Left renal cortex interstitium (tissue), 4 donors: ENCODE measurements at places on chromosomes 3 and 15. TPM values are rescaled to one million over a fixed set of nuclear protein-coding genes. Genes with fewer than 3 reads are reported as not detected.

EXD1 gene
- 0.07 TPM for polyA plus RNA-seq

DNA sequence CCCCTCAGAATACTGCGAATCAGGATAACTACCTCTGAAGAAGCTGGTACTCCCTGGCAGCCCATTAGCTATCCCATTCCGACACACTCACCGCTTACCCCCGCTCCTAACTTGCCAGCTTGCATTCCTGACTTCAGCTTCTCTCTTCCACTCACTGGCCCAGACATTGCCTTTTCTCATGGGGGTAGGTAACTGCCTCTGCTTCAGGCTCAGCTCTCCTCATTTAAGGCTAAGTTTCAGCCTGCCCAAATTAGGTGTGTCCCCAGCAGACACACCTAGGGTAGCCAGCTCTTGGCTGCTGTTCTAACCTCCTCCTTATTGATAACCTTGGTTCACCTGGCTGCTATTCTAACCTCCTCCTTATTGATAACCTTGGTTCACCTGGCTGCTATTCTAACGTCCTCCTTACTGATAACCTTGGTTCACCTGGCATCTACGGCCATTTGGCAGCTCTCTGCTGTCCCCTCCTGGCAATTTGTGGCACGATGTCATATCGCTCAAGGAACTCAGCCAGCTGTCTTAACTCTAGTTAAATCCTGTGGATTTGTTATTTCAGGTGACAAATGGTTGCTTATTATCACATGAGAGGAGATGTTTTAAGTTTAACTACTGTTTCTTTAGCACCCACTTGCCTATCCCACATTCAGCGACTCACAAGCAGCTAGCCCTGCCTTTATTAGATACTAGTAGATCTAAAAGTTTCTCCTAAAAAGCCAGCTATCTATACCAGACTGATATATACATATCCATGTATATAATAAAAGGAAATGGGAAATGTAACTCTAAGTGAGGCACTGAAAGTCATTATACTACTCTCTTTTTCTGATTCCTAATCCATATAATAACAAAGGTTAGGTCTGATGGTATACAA, 106.5 kb upstream of the ACP3 start:
- DNase-seq: no peak

DNA sequence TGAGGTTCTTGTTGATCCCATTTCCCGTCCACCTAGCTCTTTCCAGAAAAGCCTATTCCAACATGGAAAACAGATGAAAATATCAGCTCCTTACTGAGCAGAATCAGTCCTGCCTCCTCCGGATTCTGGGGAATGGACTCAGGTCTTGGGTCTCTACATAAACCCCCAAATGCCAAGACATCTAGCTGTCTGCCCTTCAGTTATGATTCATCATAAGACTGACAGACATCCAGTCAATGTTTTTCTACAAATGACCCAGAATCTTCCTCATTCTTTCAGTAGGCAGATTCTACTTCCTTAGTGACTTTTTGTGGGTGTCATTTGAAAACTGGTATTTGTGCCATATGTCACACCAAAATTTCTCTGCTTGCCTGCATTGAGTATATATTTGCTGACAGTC, 103.0 kb upstream of the TGFBR2 start:
- no peak for DNase-seq

CYP8B1 gene
- 0.82 TPM for polyA plus RNA-seq

SYNM gene
- polyA plus RNA-seq: 2.0 TPM

GP5 gene
- polyA plus RNA-seq: 0.56 TPM

PFN2 gene
- 380 TPM for polyA plus RNA-seq

GRCh38 chr3:128997486-128998133, 3.5 kb upstream of the EFCC1 start:
- no peak for DNase-seq

- DNase-seq: no peak
Observed at GRCh38 chr3:126259411-126260391, 79.3 kb upstream of the ALDH1L1 start.

CD80 gene
- polyA plus RNA-seq: 0.17 TPM

FETUB gene
- 0.33 TPM for polyA plus RNA-seq

SLC28A2 gene
- 0.31 TPM for polyA plus RNA-seq

- DNase-seq: no peak
Observed at GRCh38 chr3:49519916-49520385, 34.3 kb upstream of the BSN start.

MESD gene
- polyA plus RNA-seq: 42.1 TPM

MYRIP gene
- polyA plus RNA-seq: 1.9 TPM

EPHB3 gene
- polyA plus RNA-seq: 30.5 TPM

DNA sequence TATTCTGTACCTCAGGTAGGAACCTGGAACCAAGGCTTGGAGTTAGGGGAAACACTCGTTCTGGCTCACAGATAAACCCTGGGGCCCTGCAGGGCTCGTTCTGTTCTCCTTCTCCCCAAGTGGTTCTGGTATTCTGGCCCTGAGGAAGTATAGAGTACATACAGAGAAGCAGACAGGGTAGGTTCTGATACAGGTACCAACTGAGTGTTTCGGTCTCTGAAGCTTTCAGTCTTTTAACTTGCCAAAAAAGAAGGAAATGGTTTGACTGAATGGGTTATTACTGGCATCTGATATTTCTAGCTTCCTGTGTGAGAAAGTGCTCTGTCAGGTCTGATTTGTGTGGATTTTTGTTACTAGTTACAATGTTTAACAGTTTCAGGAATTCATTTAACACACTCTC, 67.3 kb downstream of the UBE2E2 start:
- DNase-seq: no peak

FBLN2 gene
- polyA plus RNA-seq: 24.3 TPM

DUOXA2 gene
- 0.08 TPM for polyA plus RNA-seq

DNA sequence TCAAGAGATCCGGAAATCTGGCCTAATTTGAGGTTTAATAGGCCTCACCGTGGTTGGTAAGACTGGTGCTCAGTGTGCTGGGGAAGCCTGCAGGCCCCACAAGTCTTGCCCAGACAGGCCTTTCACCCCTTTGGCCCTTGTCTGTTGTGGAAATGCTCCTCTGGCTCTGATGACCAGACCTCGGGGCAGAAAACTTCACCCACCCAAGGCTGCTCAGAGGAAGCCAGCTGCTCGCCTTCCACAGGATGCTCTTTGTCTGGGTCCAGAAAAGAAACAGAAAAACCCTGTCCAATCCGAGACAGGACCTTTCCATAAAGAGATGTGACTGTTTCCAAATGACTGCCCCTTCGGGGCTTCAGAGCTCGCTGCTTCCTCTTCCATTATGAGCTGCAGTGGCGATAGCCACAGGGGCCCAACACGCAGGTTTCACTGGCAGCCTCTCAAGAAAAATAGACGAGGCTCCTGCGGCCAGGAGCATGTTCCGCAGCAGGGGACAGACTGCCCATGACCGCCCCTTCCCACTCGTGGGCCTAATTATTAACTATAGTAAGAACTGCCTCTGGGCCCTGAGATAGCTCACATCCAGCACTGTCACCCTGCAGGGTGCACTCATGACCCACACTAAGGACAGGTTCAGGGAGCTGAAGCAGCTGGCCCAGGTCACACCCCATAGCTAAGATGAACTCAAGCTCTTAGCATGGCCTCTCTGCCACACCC, 6.8 kb upstream of the SNX22 start:
- DNase-seq: no peak

DNA sequence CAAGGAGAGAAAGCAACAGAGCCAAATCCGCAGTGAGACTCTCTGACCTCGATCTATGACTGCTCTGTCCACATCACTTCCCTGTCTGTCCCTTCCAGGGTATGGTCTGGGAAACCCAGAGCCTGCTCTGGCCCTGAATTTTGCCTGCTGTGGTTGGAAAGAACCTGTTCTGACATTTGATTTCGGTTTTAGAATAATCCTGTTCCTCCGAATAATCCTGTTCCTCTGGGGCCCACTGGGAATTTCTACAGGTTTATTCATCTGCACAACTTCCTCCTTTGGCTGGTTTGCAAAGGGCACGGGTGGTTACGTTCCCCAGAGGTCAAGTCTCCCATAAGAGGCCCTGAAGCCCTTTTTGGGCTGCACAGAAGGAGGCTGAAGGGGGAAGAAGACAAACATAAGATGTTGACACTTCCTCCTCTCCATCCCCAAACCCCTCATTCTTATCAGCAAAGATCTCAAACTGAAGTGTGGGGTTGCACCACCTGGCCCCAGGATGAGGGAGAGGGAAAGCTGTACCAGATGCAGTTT, 10.6 kb downstream of the LAMP3 start:
- DNase-seq: no peak

DNA sequence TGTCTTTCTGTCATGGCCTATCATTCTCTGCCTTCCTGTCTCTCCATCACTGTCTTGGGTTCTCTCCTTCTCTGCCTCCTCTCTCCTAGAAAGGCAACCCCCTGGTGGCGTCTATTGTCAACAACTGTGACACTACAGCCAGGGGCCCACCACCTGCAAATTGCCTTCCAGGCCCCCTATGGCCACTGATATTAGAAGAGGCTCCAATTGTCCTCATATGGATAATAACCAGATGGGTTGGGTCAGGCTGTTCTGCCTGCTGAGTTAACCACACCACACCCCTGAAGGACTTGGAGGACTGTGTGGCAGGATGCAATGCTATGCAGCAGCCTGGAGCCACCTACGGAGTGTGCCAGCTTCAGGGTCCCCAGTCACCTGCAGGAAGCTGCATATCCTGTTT, 665.0 kb downstream of the NTRK3 start:
- DNase-seq: no peak

GRCh38 chr3:134035836-134036235, 6.1 kb upstream of the SLCO2A1 start:
- DNase-seq: no peak

GRCh38 chr3:64806668-64807605, 119.1 kb upstream of the ADAMTS9 start:
- DNase-seq: no peak

DNA sequence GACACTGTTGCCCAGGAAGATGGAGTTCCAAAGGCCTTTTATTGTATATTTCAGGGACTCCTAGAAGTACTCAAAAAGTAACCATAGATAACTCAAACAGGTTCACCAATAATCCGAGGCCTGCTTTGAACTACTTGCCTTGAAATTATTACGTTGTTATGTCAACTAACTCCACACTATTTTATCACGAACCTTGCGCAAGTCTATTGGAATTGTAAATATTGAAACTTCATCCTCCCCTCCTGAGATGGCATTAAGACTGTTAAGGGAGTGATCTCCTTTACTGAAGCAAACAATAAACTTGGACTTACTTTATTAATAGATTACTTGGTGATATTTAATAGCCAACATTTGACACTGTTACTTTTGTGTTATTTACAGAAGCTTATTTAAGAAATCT, 199.6 kb upstream of the GADL1 start:
- no peak for DNase-seq

- DNase-seq: no peak
Observed at GRCh38 chr3:183375787-183376186, 52.6 kb downstream of the MCF2L2 start.

- DNase-seq: no peak
Observed at GRCh38 chr3:111732252-111732879, 126.7 kb upstream of the PHLDB2 start.

DNA sequence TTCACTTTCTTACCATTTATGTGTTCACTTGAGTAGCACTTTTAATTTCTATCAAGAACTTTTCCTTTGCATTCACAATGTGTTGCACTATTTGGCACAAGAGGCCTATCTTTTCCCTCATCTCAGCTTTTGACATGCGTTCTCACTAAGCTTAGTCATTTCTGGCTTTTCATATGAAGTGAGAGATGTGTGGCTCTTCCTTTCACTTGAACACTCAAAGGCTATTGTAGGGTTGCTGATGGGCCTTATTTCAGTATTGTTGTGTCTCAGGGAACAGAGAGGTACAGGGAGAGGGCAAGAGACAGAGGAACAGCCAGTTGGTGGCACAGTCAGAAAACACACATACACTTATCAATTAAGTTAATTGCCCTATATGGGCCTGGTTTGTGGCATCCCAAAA, 127.4 kb upstream of the MLF1 start:
- DNase-seq: no peak

- DNase-seq: no peak
Observed at GRCh38 chr15:63345391-63345752, 36.3 kb downstream of the CA12 start.

GRCh38 chr3:70137366-70137765, 137.8 kb downstream of the SAMMSON start:
- DNase-seq: no peak

ZNF80 gene
- polyA plus RNA-seq: 0.06 TPM

DNA sequence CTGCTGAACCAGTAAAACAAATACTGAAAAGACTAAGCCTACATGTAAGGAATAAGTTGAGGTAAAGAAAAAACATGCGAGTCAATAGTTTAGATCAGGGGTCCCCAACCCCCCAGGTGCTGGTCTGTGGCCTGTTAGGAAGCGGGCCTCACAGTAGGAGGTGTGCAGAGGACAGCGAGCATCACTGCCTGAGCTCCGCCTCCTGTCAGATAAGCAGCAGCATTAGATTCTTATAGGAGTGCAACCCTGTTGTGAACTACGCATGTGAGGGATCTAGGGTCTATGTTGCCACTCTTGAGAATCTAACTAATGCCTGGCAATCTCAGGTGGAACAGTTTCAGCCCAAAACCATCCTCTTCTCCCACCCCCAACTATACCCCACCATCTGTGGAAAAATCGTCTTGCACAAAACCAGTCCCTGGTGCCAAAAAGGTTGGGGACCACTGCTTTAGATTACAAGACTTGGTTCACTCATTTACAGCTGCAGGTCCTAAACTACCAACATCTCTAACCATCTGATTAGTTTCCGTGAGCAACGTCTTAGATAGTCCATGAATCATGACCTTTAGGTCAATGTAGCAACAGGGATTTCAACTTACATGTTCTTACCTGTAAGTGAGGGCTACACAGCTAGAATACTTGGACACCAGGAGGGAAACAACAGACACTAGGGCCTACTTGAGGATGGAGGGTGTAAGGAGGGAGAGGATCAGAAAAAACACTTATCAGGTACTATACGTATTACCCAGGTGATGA, 66.7 kb downstream of the TRANK1 start:
- DNase-seq: no peak

DNA sequence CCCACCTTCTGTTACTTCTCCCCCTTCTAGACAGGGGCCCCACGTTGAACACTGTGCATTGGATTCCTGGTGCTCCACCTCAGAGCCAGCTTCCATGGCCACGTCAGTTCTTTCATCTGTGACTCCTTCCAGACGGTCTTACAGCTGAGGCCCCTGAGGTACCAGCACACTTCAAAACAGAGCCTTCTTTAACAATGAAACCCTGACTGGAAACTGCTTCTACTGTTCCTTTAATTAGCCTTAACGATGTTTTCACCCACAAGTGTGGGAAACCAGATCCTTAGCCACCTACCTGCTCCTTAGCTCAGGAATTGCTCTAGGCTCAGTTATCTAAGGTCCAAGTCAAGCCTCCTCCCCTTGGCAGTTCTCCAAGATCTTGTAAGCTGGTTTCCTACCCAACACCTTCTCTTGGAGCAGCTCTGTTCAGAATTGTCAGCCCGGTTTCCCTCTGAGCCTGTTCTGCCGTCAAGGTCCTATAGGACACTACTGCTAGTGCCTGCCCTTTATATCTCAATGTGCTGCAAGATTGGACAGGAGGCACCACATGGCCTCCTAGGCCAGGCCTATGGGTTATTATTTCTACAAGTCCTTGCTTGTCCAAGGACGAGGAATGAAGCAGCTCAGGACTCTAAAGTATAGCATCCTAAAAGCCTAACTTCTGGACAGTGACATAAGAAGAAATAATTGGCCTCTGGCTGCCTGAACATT, 80.7 kb downstream of the FMN1 start:
- DNase-seq: no peak
